ENCODE measurements at places on chromosomes 6 and 20. TPM values are rescaled to one million over a fixed set of nuclear protein-coding genes. Genes with fewer than 3 reads are reported as not detected.

DNA sequence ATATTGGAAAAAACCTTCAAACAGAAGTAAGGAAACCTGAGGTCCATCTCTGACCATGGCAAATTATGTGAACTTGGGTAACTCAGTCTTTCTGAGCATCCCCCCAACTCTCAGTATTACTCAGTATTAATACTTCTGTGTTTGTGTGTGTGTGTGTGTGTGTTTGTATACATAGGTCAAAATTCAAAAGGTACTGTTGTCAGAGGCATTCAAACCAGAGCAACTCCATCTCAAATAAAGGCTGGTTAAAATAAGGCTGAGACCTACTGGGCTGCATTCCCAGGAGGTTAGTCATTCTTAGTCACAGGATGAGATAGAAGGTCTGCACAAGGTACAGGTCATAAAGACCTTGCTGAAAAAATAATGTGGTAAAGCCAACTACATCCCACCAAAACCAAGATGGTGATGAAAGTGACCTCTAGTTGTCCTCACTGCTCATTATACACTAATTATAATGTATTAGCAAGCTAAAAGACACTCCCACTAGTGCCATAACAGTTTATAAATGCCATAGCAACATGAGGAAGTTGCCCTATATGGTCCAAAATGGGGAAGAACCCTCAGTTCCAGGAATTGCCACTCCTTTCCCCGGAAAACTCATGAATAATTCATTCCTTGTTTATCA, 33.3 kb upstream of the SLC22A16 start:
- no peak for DNase-seq

GRCh38 chr6:152316024-152316423, 321.1 kb downstream of the SYNE1 start:
- peak; percentile 20 for DNase-seq

CD109 gene
- 0.08 TPM for total RNA-seq

DNA sequence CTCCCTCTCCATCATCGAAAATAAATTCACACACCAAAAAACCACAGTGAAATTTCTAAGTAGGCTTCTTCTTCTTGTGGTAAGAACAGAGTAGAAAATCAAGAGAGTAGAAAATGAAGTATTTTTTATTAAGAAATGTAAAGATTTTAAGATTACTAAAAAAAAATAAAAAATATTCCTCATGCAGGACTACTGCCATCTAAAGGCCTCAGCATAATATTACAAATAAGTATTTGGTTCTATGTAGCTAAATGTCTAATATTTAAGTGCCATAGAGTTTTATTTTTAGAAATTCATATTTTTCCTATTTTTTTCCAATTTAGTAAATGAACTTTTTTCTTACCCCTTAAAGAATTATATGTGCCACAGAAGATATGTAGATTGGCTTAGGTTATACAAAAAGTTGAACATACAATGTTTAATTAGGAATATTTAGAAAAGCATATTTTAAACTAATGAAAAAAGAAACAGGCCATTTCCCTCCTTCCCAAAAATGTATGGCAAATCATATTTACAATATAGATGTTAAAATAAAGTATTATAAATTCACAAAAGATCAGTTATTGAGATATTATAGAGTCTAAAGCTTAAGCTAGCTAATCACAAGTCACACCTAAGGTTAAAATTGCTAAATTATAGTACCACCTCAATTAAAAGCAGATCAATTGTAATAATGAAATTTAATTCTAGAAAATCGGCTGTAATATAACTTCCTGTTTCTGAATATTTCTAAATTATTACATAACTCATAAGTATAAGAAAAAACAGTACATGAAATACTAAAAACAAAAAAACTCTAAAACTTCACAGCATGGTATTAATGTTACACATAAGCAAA, 3.5 kb upstream of the NT5DC1 start:
- DNase-seq = peak; percentile 25

SALL4 gene
- total RNA-seq = not detected

GRCh38 chr6:41406728-41407489, 71.5 kb downstream of the NCR2 start:
- DNase-seq = no peak

DNA sequence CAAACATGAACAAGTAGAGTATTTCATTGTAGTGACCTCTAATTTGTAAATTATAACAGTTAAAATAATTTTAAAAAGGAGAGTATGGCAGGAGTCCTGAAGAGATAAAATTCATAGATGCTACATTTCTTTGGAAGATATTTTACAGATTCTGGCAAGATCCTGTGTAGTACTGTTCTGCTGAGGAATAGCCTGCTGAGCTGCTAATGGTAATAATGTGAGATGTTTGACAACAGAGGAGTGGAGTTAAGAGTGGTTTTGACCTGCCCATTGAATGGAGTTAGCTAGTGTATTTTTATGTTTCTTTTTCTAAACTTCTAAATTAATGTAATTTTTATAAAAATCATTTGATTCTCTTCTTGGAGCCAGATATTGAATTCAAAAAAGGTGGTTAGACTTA, 11.8 kb downstream of the CLVS2 start:
- no peak for DNase-seq

ADGRF4 gene
- not detected for total RNA-seq

ENPP3 gene
- 1.3 TPM for total RNA-seq

DNA sequence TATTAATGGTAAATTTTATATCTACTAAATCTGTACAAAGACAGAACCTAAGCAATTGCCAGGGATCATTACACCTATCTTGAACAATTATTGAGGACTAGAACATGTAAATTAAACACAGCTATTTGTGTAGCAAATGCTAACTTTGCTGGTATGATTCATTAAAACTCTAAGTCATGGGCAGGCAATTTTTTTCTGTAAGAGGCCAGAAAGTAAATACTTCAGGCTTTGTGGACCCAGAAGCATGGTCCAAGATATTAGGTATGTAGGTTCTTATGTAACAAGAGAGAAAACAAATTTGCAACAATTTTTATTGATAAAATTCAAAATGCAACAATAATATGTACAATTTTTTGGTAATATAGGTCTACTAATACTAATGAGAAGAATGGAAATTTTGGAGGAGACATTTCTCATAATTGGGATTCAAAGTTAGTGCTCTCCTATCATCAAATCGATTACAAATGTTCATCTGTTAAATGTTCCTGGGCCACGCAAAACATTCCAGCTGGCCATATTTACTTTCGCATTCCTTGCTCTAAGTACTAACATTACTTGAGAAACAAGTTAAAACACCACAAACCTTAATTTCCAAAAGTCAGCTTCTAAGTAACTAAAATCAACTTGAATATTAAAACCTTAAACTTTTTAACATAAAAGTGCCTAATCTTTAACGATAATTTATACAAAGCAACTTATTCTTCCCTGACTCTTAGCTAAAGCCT, 4.3 kb downstream of the TMEM30A start:
- no peak for DNase-seq

- no peak for DNase-seq
Observed at GRCh38 chr20:58938541-58938940, 42.5 kb upstream of the NELFCD start.

DNA sequence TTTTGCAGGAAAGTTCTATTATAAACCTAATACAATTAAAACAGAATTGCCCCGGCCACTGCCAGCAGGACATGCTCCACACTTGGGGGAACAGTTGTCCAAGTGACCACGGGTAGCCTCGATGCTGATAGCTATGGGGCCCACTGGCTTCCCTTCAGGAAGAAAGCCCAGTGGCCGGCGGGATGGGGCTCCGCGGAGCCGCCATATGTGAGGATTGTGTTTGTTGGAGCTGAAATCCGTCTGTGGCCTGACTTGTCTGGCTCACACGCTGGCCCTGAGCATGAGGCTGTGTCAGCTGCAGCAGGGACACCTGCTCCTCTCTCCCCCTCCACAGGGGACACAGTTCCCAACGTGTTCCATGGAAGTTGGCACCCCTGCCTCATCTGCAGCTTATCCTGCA, 46.6 kb downstream of the ZNF831 start:
- DNase-seq = no peak

GRCh38 chr6:145818796-145819195, 4.2 kb upstream of the FBXO30 start:
- no peak for DNase-seq

OR10C1 gene
- not detected for total RNA-seq

- DNase-seq = no peak
Observed at GRCh38 chr6:13447949-13448724, 39.3 kb downstream of the GFOD1 start.

- DNase-seq = no peak
Observed at GRCh38 chr20:34531608-34532265, 15.5 kb downstream of the DYNLRB1 start.

FGD2 gene
- 45.7 TPM for total RNA-seq

DNA sequence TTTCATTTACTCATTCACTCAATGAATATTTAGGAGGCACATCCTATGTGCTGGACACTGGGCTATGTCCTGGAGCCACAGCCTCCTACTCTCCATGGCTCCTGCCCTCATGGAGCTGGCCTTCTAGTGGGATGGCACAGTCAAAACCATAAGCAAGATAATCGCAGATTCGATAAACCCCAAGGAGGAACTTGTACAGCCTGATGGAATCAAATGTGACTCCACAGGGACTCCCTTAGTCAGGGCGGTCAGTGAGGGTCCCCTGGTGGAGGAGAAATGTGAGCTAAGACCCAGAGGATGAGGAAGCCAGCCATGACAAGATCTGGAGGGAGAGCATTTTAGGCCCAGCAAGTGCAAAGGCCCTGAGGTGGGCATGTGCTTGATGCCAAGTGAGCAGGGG, 211.9 kb downstream of the PREX1 start:
- DNase-seq = no peak

- DNase-seq = no peak
Observed at GRCh38 chr6:130202782-130203181, 20.0 kb downstream of the SAMD3 start.

- DNase-seq = peak; percentile 87
Observed at GRCh38 chr6:79949233-79949632, 1.9 kb upstream of the ELOVL4 start.

KCNB1 gene
- not detected for total RNA-seq

DNA sequence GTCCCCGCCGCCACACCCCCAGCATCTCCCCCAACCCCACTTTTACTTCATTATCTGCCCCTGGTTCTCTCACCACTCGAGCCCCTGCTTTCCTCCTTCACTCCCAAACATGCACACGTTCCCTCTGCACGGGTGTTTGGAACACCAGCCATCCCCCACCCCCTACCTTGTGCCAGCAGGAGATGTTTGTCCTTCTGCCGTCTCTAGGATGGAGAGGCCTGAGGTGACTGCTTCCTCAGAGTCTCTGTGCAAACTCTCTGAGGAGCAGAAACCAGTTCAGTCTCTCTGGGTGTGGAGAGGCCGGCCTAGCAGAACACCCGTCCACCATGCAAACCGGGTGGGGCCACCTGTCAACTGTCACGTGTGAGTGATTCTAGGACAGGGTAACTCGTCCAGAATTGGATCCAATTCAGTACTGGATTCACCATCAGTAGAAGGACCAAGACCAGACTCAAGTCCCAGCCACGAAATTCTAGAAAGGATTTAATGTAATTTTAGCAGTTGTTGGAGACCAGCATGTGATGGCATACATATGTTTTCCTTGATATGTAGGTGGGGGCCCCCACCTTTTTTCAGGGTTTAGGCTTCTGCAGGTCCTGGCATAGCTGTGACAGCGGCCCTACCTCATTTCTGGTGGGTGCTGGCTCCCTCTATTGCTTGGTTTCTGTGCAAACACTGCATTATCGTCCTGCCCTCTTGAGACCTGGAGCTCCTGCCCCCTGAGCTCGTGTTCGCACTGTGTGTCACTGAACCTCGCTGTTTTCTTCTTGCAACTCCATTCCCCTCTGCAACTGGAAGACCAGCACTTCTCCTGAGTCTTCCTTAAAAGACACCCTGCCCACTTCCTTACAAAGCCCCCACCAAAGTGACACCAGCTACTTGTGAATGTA, at the start of gene RAET1E:
TSS of gene RAET1E (minus strand) at position 259 of the 890 bp plus-strand sequence. CDS start 7,212 bp downstream, outside the sequence.
- DNase-seq = peak; percentile 35

CST5 gene
- total RNA-seq = not detected

DNA sequence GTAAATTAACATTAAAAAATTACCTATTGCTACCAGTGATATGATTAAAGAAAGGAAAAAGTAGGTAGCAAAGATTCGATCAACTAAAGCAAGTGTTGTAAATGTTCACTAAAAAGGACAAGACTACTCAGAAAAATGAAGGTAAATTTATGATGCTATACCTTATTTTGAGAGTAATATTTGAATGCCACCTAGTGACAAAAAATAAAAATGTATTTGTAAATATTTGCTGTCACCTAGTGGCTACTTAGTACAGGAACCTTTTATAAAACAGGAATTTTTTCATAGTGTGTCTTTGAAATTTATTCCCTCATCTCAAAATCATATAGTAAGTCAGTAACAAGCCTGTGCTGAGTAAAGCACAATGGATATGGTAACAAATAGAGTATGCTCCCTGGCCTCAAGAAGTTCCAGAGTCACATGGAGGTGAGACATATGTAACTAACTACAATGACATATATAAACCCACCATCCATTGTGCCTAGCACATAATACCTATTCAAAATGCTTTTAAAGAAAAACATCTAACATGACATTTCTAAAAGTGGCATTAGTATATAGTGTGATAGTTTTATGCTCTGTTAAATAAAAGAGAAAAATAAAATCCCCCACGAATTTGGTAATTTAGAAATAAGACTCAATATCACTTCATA, 193.1 kb upstream of the SIM1 start:
- peak; percentile 31 for DNase-seq

DNA sequence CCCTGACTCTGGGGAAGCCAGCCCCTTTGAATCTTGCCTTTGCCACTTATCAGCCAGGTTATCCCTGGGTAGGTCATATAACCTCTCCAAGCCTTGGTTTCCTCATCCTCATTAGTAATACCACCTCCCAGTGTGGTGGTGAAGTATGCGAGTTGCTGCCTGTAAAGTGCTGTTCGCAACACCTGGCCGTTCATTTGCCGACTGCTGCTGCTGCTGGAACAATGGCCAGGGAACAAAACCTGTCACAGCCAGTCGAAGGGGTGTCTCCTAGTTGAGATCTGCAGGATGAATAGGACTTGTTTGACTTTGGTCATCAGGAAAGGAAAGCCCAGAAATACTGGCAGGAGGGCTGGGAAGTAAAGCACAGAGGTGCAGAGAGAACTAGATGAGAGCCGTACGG, 6.1 kb downstream of the MANBAL start:
- no peak for DNase-seq

GRCh38 chr6:3523271-3523670, 66.4 kb upstream of the SLC22A23 start:
- no peak for DNase-seq

GRCh38 chr6:5679270-5679669, 327.5 kb downstream of the NRN1 start:
- no peak for DNase-seq

DNA sequence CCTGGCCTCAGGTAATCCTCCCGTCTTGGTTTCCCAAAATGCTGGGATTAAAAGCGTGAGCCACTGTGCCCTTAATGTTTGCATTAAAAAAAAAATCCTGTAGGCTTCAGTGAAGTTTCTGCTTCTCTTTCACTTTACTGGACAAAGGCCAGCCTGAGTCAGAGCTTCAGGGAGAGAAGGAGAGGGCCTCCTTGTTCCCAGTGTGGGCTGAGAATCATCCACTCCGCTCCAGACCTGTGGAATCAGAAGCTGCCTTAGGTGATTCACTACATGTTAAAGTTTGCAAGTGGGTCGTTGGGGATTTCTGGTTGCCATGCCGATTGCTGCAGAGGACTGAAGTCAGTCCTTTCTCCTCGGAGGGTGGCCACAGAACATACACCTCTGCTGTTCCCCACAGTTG, 113.3 kb upstream of the EEF1E1 start:
- DNase-seq = no peak
